ENCODE measurements at places on chromosomes 12 and 14.

DNA sequence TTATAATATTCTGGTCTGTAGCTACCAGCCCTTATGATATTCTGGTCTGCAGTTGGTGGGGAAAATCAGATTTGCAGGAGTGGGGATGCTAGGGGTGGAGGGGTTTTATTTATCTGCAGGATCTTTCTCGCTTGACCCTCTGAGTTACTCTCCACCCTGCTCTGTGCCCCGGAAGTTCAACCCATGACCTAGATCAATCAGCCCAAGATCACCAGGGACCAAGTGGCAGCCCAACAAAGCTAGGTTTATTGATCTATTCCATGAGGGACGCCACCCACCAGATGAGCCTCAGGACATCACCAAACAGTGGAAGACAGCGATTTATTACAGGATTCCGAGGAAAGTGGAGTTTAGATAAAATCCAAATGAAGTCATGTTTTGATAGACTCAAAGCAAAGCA is 25.8 kb upstream of the C12orf76 start:
- no peak for DNase-seq

GRCh38 chr12:59164991-59165718 is 244.9 kb upstream of the LRIG3 start:
- DNase-seq: peak; percentile 35

DNA sequence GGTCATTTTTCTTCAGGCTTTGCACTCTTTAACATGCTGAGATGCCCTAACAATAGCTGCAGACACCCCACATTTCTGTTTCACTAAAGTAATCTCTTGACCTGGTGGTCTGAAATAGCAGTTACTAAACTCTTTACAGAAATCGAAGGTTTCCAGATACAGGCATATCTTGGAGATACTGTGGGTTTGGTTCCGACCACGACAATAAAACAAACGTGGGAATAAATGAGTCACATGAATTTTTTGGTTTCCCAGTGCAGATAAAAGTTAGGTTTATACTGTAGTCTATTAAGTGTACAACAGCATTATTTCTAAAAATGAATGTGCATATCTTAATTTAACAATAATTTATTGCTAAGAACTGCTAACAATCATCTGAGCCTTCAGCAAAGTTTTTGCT is 208.7 kb downstream of the EGLN3 start:
- no peak for DNase-seq

- DNase-seq: no peak
Observed at GRCh38 chr12:80704420-80704819, 3.0 kb upstream of the MYF6 start.

GRCh38 chr12:32970465-32971110 is 74.0 kb upstream of the PKP2 start:
- DNase-seq: no peak

DNA sequence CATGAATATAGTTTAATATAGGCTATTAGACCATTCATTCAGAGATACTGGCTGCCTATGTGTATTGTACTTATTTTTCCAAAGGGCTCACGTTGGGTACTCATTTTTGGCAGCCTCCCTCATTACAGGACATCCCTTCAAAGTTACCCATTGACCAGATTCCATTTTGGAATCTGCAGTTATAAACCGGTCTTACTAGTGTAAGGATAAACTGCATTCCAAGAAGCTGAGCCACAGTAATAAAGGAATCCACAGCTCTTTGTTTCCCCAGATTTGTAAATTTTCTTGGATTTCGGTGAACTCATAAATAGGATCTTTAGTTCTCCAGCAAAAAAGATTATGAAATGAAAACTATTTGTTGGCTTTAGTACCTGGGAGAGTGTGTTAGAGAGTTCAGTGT is 18.9 kb upstream of the CFL2 start:
- peak; percentile 38 for DNase-seq

DNA sequence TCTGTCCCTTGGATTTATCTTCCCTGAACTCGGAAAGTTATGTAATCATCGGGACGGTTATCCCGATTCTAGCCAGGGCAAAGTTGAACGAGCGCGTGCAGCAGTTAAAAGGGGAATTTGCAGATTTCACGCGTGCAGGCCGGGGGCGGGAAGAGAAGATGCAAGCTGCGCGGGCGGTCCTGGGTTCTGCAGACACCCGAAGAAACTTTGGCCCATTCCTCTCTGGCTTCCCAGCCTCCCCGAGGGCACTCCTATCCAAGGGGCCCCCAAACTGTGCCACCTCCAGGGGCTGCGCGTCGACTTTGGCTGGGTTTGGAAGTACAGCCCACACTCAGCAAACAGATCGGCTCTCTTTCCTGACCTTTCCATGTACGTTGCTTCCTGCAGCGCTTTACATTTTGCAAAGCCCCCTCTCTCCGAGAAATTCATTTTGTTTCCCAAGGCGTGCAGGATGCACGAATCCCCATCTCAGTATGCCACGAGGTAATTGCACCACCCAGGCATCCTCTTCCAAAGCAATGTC is 941 bp upstream of the PPP1CC start:
- DNase-seq: no peak

DNA sequence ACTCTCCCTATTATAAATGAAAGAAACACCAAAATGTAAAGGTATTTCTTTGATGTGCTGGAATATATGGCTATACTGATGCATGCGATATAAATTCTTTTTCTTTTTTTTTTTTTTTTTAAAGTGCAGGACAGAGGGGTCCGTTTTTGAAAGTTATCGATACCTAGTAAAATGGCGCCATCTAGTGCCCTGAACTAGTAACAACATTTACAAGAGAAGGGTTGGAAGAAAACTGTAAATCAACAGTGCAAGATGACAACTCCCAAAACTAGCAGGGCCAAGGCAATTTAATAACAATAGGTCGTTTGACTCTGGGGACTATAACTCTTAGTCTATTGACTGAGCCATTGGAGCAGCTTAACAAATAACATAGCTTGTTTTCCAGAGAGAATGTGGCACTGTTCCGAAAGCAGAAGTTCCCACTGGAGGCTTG is 137.7 kb downstream of the SPTSSA start:
- DNase-seq: peak; percentile 45

- DNase-seq: peak; percentile 38
Observed at GRCh38 chr14:61662437-61663311, 32.6 kb upstream of the HIF1A start.

GRCh38 chr12:26281320-26281719 is 85.9 kb downstream of the SSPN start:
- DNase-seq: peak; percentile 57

- DNase-seq: peak; percentile 59
Observed at GRCh38 chr14:21382886-21383847, 652 bp downstream of the SUPT16H start.

DNA sequence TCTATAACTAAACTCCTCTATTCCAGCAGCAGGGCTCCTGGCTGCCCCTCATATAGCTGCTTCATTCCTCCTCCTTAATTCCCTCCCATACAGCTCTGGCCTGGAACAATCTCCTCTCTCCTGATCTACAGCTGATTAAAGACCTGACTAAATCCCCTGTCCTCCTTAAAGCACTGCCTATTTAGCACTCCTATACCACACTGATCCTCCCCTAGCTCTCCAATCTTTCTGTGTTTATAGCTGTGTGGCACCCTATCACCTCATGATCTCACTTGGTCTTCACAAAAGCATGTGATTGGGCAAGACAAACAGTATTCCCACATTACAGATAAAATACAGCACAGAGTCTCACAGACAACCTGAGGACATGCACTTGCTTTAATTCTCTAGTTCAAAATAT is 17.4 kb downstream of the FMNL3 start:
- DNase-seq: no peak

DNA sequence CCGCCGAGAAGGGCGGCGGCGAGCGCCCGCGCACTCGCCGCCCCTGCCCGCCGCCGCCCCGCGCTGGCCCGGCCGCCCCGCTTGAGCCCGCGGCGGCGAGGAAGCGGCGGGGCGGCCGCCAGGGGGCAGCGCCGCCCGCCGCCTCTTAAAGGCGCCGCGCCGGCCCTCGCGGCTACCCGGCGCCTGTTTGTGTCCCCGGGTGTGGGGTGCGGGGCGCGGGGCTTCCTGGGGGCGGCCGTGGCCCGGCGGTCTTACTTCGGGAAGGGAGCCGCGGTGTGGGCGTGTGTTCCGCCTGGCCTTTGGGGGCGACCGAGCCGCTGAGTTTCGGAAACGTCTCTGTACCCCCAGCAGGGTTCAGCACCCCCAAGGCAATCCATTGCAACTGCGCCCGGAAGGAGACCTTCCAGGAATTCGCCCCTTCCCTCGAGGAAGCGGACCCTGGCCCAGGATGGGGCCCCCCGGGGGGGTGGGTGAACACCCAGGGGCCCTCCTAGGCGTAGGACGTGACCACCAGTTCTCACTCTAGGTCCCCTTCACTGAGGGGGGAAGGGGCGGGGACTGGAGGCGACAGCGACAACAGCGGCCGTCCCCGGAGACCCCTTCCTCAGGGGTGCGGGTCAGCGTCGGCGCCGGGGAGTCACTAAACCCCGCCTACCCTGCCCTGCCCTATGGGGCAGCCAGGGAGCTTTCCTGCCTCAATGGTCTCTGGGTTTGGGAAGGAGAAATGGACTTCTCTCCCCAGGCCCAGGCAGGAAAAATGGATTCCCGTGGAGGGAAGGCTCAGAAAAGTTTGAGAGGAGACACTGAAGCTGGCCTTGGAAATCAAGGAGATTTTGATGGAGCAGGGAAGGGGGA is at the start of gene ITPK1:
Gene ITPK1 (minus strand): TSS at position 105 of the 855 bp plus-strand sequence. CDS start 762 bp downstream, outside the sequence.
- DNase-seq: peak; percentile 78

- DNase-seq: no peak
Observed at GRCh38 chr12:104758771-104759170, 199.3 kb downstream of the SLC41A2 start.

- DNase-seq: no peak
Observed at GRCh38 chr12:544941-545635, 85.3 kb downstream of the B4GALNT3 start.

DNA sequence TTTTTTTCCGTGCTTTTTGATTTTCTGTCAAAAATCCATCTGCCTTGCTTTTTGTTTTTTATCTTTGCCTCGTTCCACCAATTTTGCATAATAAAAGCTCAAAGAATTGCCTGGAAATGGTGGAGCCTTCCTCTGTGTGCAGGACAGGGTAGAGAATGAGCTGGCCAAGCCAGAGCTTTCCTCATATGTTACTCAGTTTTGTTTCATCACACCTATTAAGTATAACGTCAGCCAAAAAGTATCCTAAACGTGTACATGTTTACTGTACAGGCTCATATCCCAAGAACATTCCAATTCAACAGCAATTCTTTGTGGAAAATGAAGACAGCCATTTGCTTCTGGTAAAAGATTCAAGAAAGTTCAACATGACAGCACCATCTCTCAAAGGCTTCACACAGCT is 191.2 kb upstream of the LMNTD1 start:
- no peak for DNase-seq

- DNase-seq: peak; percentile 91
Observed at GRCh38 chr14:96176275-96176674, 28.4 kb upstream of the BDKRB2 start.

DNA sequence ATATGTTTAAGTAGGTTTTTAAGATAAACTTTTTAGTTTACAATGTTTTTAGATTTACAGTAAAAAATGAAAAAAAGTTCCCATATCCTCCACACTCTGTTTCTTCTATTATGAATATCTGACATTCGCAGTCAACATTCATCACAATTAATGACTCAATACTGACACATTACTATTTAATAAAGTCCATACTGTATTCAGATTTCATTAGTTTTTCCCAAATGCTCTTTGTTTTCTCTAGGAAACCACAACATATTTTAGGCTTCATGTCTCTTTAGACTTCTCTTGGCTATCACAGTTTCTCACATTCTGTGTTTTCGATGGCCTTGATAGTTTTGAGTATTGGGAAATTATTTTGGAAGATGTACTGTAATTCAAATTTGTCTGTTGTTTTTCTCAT is 399.8 kb downstream of the SLC6A15 start:
- no peak for DNase-seq

- no peak for DNase-seq
Observed at GRCh38 chr12:110677982-110678381, 10.9 kb downstream of the HVCN1 start.

DNA sequence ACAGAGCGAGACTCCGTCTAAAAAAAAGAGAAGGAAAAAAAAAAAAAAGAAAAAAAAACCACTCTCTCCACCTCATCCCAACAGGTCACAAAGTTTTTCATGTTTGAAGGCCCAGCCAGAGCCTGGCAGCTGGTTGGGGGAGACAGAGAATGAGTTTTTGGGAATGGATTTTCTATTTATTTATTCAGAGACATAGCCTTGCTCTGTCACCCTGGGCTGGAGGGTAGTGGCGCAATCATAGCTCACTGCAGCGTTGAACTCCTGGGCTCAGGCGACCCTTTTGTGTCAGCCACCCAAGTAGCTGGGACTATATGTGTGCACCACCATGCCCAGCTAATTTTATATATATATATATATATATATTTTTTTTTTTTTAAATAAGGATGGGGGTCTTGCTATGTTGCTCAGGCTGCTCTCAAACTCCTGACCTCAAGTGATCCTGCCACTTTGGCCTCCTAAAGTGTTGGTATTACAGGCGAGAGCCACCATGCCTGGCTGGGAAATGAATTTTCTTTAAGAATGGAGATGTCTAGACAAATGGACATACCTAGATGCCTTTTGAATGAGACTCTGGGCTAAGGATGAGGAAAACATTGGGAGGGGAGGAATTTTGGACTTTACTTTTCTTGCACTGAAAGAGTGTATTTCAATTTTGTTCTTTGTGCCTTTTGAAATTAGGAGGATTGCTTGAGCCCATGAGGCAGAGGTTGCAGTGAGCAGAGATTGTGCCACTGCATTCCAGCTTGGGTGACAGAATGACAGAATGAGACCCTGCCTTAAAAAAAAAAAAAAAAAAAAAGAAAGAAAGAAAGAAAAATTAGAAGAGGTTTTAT is 16.9 kb upstream of the PPP1R1A start:
- DNase-seq: no peak

- no peak for DNase-seq
Observed at GRCh38 chr12:19988948-19989347, 379.4 kb upstream of the PDE3A start.

- DNase-seq: peak; percentile 21
Observed at GRCh38 chr14:81169711-81170103, 51.1 kb downstream of the GTF2A1 start.

- no peak for DNase-seq
Observed at GRCh38 chr12:104059963-104060362, 4.4 kb upstream of the HCFC2 start.

- DNase-seq: no peak
Observed at GRCh38 chr12:102903337-102904007, 13.6 kb downstream of the PAH start.

DNA sequence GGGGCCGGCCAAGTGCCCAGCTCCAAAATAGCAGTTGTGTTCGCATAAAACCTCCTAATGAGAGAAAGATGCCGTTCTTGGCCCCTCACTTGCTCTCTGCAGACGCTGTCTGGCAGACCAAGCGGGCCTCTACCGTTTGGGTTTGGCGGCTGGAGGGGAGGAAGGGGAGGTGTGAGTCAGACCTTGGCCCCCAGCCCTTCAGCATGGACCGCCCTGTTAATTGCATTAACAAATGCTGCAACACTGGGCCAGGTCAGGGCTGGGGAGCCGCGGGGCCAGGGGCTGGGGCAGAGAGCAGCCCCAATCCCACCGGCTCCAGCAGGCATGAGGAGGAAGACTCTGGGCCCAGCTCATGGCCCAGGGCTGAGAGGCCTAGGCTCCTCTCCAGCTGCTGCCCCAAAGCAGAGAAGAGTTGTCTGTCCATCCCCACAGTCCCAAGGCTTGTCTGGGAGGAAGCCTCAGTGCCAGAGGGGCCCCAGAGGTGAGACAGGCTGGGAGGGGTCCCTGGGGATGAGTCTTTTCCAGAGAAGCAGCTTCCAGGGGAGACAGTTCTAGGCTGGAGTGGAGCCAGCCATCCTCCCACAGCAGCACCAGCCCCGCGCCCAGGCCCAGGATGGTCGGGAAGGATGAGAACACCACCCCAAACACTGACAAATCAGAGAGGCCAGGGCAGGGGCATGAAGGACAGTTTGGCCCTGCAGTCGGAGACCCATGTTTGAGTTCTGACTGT is 16.9 kb downstream of the LTBP2 start:
- DNase-seq: peak; percentile 76

Measured in AG08395 (cell line).